ENCODE measurements at places on chromosomes 2 and 18. TPM values are rescaled to one million over a fixed set of nuclear protein-coding genes. Genes with fewer than 3 reads are reported as not detected.

THSD7B gene
- total RNA-seq, result not detected

ZNF532 gene
- 29.1 TPM for total RNA-seq

LRP1B gene
- not detected for total RNA-seq

VSNL1 gene
- total RNA-seq, result not detected

CYBRD1 gene
- 38.6 TPM for total RNA-seq

GPR35 gene
- total RNA-seq, result 0.58 TPM

ASB18 gene
- total RNA-seq, result not detected

MEP1B gene
- total RNA-seq, result 0.15 TPM

VWA3B gene
- not detected for total RNA-seq

MCM6 gene
- 56.8 TPM for total RNA-seq

KANSL1L gene
- 0.56 TPM for total RNA-seq

SERPINB3 gene
- 0.11 TPM for total RNA-seq

ZNF396 gene
- total RNA-seq, result 0.66 TPM

NUP35 gene
- total RNA-seq, result 37.9 TPM

CAPN13 gene
- total RNA-seq, result 0.10 TPM

OXER1 gene
- not detected for total RNA-seq

CFAP221 gene
- 0.34 TPM for total RNA-seq

DOK6 gene
- not detected for total RNA-seq

ABCB11 gene
- 0.02 TPM for total RNA-seq

KCNE4 gene
- 1.2 TPM for total RNA-seq

ACKR3 gene
- total RNA-seq, result 36.4 TPM

MAP3K20 gene
- 37.5 TPM for total RNA-seq

SERPINB12 gene
- total RNA-seq, result not detected

IL1F10 gene
- not detected for total RNA-seq

MPV17 gene
- total RNA-seq, result 83.3 TPM

CFAP65 gene
- 0.15 TPM for total RNA-seq

ACTG2 gene
- 0.11 TPM for total RNA-seq

GKN1 gene
- total RNA-seq, result 0.72 TPM

ANKRD44 gene
- total RNA-seq, result 2.0 TPM

MFSD6 gene
- total RNA-seq, result 26.9 TPM

TEKT4 gene
- total RNA-seq, result not detected

NEURL3 gene
- 1.5 TPM for total RNA-seq

HOXD10 gene
- total RNA-seq, result 7.5 TPM

All from A549 treated with DMSO at 1 μM for 4 hours (cell line).